ENCODE measurements at places on chromosomes 2 and 18.

DNA sequence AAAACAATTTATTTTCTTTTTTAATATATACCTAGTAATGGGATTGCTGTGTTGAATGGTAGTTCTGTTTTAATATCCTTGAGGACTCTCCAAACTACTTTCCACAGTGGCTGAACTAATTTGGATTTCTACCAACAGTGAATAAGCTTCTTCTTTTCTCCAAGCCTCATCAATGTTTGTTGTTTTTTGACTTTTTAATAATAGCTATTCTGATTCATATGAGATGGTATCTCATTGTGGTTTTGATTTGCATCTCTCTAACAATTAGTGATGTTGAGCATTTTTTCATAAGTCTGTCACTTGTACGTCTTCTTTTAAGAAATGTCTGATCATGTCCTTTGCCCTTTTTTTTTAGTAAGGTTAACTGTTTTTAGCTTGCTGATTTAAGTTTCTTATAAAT is 863.3 kb downstream of the CNTNAP5 start:
- no peaks in the 10 kb centered on the region for H3K27me3 ChIP-seq
- H3K36me3 ChIP-seq, result no peaks in the 10 kb centered on the region
- no peak overlapping the region for H3K4me3 ChIP-seq
- H3K27ac ChIP-seq, result no peak overlapping the region
- no peaks in the 10 kb centered on the region for H3K4me1 ChIP-seq

GRCh38 chr2:120105360-120105759 is 92.5 kb downstream of the EPB41L5 start:
- H3K27ac ChIP-seq, result no peak overlapping the region
- no peak overlapping the region for H3K4me3 ChIP-seq
- DNase-seq, result no peak
- H3K4me1 ChIP-seq, result peaks cover 30% of the 10 kb centered on the region
- H3K36me3 ChIP-seq, result peaks cover 28% of the 10 kb centered on the region

GRCh38 chr2:239171643-239172042 is 229.2 kb downstream of the HDAC4 start:
- peaks cover 31% of the 10 kb centered on the region for H3K36me3 ChIP-seq
- H3K27me3 ChIP-seq, result no peaks in the 10 kb centered on the region
- no peak overlapping the region for H3K4me3 ChIP-seq
- H3K4me1 ChIP-seq, result no peaks in the 10 kb centered on the region
- DNase-seq, result no peak

- no peaks in the 10 kb centered on the region for H3K27me3 ChIP-seq
- DNase-seq, result peak; percentile 70
- peaks cover 89% of the 10 kb centered on the region for H3K36me3 ChIP-seq
- H3K27ac ChIP-seq, result no peak overlapping the region
- H3K4me1 ChIP-seq, result peaks cover 9% of the 10 kb centered on the region
Observed at GRCh38 chr2:232854082-232854481, 16.0 kb upstream of the SNORC start.

DNA sequence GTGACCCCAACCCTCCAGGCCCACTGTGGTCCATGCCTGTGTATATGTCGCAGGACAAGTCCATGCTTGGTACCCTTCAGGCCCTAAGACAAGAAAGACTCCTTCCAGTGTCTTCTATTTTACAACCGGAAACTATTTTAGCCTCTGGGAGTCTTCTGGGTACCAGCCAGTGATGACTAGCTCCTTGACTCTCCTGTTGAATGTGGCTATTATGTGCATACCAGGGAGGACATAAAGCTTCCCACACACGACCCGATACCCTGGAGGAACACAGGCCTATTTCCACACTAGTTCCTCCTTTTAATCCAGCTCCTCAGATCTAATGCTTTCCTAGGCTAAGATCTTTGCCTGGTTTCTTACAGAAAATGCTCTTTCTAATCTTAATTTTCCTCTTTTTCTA is 178.1 kb downstream of the NCKAP5 start:
- DNase-seq, result no peak
- no peak overlapping the region for H3K27ac ChIP-seq
- no peaks in the 10 kb centered on the region for H3K36me3 ChIP-seq
- no peaks in the 10 kb centered on the region for H3K4me1 ChIP-seq

DNA sequence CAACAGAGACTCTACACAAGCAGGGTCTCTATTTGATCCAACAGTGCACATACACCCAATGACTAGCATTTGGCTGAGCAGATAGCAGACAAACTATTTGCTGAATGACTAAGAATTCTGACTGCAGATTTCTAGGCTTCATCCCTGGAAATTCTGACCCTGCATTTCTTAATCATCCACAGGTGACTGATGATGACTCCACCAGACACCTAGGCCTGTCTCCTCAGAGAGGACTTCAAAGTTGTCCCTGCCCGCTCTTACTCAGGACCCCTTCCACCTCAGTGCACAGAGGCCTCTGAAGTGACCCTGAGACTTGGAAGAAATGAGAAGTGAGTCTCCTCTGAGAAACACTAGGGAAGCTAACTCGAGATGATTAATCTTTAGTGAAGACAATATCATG is 51.3 kb downstream of the SEPTIN10 start:
- H3K4me3 ChIP-seq, result no peak overlapping the region
- H3K27me3 ChIP-seq, result no peaks in the 10 kb centered on the region
- H3K27ac ChIP-seq, result no peak overlapping the region
- peaks cover 35% of the 10 kb centered on the region for H3K36me3 ChIP-seq

DNA sequence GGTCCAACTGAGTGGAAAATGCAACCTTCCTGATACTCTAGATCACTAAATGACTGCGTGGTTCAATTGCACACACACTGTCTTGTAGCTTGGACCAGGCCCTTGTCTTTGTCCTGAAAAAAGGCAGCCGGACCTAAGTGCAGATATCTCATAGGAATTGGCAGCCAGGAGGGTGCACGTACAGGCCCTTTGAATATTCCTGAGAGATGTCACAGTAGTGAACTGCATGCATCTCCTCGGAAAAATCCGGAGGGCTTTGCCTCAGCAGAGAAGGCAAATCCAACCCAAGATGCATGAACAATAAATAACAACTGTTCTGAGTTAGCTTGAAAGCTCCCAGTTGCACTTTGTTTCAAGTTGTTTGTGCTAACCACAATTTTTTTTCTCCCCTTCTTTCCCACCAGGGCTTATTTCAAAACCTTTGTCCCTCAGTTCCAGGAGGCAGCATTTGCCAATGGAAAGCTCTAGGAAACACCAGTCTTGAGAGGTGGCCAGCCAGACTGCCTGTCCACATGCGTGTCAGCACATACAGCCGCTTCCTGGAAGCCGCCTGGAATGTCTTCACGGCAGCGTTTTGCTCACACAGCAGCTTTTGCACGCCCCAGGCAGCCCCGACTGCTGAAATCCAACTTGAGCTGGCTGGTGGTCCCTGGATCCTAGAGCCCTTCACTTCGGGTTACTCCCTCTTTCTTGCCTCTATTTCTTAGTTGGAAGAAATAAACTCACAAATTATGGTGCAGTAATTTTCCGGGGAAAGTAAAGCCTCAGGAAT is 54.4 kb upstream of the FOSL2 start:
- no peaks in the 10 kb centered on the region for H3K27me3 ChIP-seq
- no peak for DNase-seq
- no peaks in the 10 kb centered on the region for H3K36me3 ChIP-seq

DNA sequence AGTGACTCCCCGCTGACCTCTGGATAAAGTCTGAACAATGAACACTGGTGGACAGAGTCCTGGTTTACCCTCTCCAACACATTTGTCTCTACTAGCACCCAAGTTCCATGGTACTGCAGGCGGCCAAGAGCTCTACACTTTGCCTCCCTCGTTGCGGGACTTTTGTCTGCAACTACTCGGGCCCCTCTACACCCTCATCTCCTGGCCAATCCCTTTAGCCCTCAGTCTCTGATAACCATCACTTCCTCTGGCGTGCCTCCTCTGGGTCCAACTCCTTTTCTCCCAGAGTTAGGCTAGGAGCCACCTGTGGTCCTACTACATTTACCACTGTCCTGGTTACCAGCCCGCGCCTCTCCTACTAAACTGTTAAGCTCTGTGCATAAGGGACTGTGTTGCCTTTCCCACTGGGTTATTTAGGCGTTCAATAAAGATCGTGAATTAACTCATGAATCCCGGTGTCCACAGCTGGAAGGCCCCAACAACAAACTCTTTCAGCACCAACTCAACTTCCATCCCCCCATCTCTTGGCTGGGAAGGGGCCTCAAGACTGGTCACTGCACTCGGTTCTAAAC is 757 bp downstream of the HDHD2 start:
- H3K27me3 ChIP-seq, result no peaks in the 10 kb centered on the region
- peaks cover 32% of the 10 kb centered on the region for H3K4me1 ChIP-seq
- DNase-seq, result no peak
- H3K27ac ChIP-seq, result peak overlapping the region; percentile 89
- H3K4me3 ChIP-seq, result peak overlapping the region; percentile 74
- peaks cover 16% of the 10 kb centered on the region for H3K36me3 ChIP-seq

- no peaks in the 10 kb centered on the region for H3K27me3 ChIP-seq
- no peaks in the 10 kb centered on the region for H3K4me1 ChIP-seq
- H3K36me3 ChIP-seq, result no peaks in the 10 kb centered on the region
- no peak overlapping the region for H3K27ac ChIP-seq
- no peak for DNase-seq
Observed at GRCh38 chr2:146125551-146125950, 1605.6 kb upstream of the ZEB2 start.

GRCh38 chr2:28150236-28150915 is 242.3 kb upstream of the FOSL2 start:
- H3K27me3 ChIP-seq, result no peaks in the 10 kb centered on the region

DNA sequence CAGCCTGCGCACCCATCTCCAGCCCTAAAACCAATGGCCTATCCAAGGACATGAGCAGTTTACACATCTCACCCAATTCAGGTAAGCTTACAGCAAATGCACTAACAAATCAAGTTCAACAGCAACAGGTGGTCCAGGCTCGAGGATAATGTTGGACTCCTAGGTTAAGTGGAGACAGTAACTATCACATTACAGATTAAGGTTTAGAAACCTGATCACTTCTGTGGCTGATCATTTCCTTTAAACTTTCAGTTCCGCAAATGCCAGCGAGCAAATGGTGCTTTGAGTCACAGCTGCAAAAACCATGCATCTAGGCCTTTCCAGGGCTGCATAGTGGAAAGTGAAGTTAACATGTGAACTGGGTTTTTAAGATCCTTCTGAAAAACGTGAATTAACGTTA is 259.4 kb downstream of the GBX2 start:
- H3K27me3 ChIP-seq, result no peaks in the 10 kb centered on the region
- no peak overlapping the region for H3K27ac ChIP-seq
- no peaks in the 10 kb centered on the region for H3K4me1 ChIP-seq
- H3K4me3 ChIP-seq, result no peak overlapping the region
- peaks cover 6% of the 10 kb centered on the region for H3K36me3 ChIP-seq

GRCh38 chr2:176443946-176444345 is 174.7 kb downstream of the MTX2 start:
- DNase-seq, result no peak
- H3K36me3 ChIP-seq, result no peaks in the 10 kb centered on the region
- H3K4me1 ChIP-seq, result no peaks in the 10 kb centered on the region
- H3K4me3 ChIP-seq, result no peak overlapping the region
- no peaks in the 10 kb centered on the region for H3K27me3 ChIP-seq

- peak overlapping the region; percentile 85 for H3K27ac ChIP-seq
- H3K27me3 ChIP-seq, result no peaks in the 10 kb centered on the region
- no peaks in the 10 kb centered on the region for H3K36me3 ChIP-seq
- peaks cover 13% of the 10 kb centered on the region for H3K4me1 ChIP-seq
Observed at GRCh38 chr18:76564655-76565237, 69.7 kb upstream of the ZNF516 start.

DNA sequence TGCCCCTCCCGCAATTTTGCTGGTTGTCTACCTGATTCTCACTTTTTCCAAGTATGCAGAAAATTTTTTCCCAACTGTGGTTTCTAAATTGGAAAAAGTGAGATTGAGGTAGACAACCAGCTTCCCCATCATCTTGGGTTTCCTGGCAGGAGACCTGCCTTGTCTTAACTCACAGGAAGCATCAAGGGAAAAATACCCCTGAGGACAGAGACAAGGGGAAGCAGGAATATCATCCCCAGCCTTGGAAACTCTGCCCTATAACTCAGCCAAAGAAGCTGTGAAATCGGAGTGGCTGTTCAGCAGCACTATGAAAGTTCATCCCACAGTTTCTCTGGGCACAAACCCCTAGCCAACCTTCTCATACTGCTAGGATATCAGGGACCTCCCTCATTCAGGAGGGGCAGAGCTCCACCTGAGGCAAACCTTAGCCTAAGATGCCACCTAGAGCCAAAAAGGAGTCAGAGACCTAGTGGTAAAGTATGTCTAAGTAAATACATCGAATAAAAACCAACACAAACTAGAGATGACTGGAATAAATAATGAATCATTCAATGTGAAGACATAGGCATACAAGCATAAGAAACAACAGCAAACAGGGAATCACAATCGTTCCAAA is 68.2 kb downstream of the ZSWIM2 start:
- H3K27me3 ChIP-seq, result no peaks in the 10 kb centered on the region
- no peak overlapping the region for H3K4me3 ChIP-seq
- H3K27ac ChIP-seq, result no peak overlapping the region
- H3K4me1 ChIP-seq, result no peaks in the 10 kb centered on the region

DNA sequence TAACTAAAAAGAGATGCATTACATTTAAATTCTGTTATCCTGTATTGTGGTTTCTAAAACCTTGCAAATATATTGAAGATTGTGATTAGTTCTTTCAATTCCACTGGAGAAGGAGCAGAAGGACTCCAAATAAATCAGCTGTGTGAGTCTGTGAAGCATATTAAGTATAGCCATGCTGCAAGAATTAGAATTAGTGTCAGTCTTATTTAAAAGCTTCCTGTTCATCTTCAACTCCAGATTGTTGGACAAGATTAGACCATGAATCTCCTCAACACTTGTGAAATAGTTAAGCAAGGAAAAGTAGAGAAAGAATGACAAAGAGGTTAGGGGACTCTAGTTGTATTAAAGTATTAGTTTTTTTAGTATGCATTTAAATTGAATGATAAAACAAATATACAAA is 92.5 kb upstream of the LRP1B start:
- H3K4me1 ChIP-seq, result no peaks in the 10 kb centered on the region
- no peaks in the 10 kb centered on the region for H3K27me3 ChIP-seq
- no peak for DNase-seq
- H3K36me3 ChIP-seq, result no peaks in the 10 kb centered on the region
- H3K27ac ChIP-seq, result no peak overlapping the region

DNA sequence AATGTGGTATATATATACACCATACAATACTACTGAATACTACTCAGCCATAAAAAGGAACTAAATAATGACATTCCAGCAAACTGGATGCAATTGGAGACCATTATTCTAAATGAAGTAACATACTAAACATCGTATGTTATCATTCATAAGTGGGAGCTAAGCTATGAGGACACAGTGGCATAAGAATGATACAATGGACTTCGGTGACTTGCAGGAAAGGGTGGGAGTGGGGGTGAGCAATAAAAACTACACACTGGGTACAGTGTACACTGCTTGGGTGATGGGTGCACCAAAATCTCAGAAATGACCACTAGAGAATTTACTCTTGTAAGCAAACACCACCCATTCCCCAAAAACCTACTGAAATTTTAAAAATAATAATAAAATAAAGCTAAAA is 87.9 kb downstream of the RAB31 start:
- no peak for DNase-seq
- H3K27ac ChIP-seq, result no peak overlapping the region
- no peak overlapping the region for H3K4me3 ChIP-seq
- H3K4me1 ChIP-seq, result no peaks in the 10 kb centered on the region
- H3K36me3 ChIP-seq, result no peaks in the 10 kb centered on the region

Measured in lower lobe of right lung (tissue), 2 donors.